ENCODE measurements at places on chromosomes 11 and 22.

DNA sequence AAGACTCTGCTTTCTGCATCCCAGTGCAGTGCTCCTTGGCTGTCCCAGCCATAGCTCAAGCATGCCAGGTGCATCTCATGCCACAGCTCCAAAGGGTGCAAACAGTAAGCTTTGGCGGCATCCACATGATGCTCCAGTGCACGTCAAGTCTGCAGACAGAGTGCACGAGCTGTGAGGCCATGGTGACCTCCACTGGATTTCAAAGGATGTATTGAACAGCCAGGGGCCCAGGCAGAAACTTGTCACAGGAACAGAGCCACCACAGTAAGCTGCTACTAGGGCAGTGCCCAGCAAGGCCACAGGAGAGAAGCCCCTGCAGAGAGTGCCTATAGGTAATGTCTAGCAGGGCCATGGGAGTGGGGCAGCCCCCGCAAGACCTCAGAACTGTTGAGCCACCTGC lies 206.8 kb upstream of the DDI1 start:
- DNase-seq, result no peak

DNA sequence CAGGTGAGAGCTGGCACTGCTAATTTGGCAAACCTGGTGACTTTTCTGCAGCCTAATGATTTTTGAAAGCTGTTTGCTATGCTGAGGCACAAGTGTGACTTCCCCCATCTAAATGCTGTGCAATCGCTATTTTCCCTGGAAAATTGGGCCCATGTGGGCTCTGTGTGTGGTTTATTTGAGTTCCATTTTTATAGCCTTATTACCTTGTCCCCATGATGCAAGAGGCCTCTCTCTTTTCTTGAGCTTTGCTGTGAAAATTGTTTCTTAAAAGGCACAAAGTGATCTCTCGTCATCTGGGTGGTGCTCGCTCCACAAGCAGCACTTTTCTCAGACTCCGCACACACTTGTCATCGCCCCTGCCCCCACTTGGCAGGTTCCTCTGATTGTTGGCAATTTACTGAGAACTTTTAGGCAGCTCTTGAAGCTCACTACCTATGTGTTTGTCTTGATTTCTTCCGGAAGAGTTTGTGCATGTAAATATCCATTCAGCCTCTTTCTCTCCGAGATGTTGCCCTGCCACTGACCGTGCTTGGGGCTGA lies 24.9 kb downstream of the BMAL1 start:
- DNase-seq, result no peak

GRCh38 chr11:71470946-71471345 lies 17.9 kb downstream of the NADSYN1 start:
- DNase-seq, result no peak

DNA sequence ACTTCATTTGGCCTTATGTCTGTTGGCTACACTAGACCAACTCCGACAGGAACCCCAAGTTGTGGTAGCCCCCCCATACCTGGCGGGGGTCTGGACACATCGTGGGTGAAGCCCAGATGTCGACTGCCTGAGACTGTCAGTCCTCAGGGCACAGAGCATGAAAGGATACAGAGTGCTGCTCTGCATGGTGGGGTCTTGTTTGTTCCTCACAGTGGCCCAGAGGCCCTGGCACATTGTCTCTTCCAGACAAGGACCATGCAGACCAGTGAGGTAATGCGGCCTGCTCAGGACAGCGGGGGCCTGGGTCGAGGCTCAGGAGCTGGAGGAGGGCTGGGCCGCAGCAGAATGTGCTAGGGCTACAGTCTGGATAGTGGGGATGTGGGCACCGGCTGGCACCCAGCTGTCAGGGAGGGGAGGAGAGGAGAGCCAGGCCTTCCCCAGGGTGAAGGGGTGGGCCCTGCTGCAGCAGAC lies 14.6 kb downstream of the CAPN5 start:
- DNase-seq, result no peak

DNA sequence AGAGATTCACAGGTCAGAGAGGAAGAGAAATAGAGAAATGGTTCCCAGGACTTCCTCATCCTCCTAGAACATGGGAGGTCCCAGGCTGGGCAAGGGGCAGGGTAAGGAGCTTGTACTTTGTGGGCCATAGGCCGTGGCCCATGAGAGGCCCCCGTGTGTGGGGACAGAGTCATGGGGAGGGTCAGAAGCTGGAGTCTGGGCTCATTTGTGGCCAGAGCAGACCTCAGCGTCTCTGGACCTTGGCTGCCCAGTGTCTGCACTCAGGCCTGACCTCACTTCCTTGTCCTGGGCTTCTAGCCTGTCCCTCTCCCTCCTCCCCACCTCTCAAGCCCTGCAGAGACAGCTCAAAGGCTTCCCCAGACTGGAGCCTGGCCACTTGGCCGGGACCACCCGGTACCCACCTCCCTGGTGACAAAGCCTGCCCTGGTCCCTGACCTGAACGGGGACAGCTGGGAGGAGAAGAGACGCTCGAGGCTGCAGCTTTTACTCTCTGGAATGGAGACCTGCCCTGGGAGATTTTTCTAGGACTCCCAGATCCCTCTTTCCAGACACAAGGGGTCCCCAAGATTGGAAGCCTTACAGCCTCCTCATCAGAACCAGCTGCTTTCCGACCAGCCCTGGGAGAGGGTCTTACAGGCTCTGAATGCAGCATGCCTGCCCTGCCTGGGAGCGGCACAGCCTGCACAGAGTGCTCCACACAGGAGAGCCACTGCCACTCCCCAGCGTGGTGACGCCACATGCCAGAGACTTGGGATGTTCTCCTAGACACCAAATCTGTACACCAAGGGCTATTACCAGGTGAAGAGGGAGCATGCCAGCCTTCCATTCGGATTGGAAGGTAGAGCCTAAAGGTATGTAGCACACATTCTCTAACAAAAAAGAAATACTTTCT lies 569.0 kb upstream of the B3GAT1 start:
- DNase-seq, result no peak

GRCh38 chr11:45093761-45094455 lies 52.5 kb upstream of the PRDM11 start:
- no peak for DNase-seq

DNA sequence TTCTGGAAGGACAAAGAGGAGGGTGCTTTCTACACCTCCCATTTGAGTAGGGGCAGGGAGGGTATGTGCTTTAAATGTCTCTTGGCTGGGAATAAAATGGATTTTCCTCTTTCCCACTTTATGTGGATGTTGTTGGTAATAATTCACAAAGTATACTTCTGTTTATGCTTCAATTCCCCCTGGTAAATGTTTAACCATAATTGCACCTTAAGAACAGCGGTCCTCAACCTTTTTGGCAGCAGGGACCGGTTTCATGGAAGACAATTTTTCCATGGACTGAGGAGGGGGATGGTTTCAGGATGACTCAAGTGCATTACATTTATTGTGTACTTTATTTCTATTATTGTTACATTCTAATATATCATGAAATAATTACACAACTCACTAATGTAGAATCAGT lies 4.0 kb upstream of the TP53AIP1 start:
- DNase-seq, result no peak

DNA sequence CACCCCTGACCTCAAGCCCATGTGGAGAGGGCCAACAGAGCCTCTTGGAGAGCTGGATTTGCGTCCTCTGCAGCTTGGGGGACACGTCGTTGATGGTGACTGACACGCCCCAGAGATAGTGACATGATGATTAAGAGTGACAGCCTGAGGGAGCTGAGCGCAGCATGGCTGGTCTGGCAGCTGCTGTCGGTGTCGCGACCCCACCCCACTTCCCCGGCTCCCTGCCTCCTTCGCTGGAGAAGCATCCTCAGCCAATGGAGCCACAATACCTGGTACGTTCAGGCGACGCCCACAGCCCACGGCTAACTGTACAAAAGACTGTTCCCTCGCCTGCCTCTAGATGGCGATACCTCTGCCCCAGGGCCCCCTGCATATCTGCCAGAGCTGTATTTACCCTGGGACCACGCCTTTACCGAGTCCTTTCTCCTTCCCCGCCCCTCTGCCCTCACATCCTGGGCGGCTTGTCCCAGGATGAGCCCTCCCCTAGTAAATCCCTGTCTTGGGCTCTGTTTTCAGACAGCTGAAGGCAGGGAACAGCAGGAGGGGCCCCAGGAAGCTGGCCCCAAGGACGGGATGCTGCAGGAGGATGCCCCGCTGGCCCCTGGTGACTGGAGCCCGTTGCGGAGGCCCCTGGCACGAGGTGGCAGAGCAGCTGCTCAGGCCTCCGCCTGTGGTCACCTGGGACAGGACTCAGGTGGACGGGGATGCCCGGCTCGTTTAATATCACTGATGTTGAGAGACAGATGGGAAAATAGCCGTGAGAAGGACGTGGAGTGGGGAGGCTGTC lies 90.6 kb downstream of the RPS6KA4 start:
- DNase-seq, result peak; percentile 65

DNA sequence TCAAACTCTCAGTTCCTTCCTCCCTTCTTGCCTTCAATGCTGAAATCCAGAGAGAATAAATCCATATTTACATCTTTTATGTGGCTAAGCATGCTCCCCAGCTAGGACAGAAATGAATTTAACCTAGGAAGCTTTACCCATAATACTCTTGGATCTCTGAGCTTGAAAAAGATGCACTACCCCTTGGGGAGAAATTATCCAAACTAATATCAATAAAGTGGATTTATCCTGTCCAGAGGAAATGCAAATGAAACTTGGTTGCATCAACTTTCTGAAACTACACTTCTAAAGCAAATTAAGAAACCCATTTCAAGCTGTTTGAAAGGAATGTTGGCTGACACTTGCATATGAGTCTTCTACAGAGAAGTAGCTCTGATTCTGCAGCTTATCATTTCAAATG lies 347.9 kb downstream of the TTC28 start:
- DNase-seq, result no peak

GRCh38 chr22:23055449-23056179 lies 14.7 kb upstream of the GNAZ start:
- DNase-seq, result no peak

- DNase-seq, result peak; percentile 63
Measured at GRCh38 chr22:26428515-26429457, at the start of gene ASPHD2. TSS of gene ASPHD2 (plus strand) at chr22:26429260. CDS start at chr22:26433616, 4,356 bp downstream.

- no peak for DNase-seq
Measured at GRCh38 chr11:801097-801780, 3.2 kb upstream of the SLC25A22 start.

DNA sequence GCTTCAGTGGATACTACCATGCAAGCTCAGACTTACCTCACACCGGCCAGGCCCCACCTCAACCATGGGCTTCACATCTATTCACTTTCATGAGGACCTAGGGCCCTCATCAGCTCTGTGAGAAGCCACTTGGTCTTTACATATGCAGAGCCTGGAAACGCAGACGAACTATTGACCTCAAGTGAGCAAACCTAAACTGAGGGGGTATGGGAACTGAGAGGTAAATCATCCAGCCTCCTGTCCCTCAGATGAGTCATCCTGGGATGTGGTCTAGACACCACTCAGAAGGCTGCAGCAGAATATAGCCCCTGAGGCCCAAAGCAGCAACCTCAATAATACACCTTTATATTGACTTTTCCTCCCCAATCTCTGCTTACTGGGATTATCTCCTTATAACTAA lies 578.0 kb downstream of the INSC start:
- no peak for DNase-seq

- no peak for DNase-seq
Measured at GRCh38 chr11:85758026-85758425, 52.9 kb downstream of the SYTL2 start.

- DNase-seq, result no peak
Measured at GRCh38 chr11:116579857-116580727, 192.7 kb downstream of the BUD13 start.

DNA sequence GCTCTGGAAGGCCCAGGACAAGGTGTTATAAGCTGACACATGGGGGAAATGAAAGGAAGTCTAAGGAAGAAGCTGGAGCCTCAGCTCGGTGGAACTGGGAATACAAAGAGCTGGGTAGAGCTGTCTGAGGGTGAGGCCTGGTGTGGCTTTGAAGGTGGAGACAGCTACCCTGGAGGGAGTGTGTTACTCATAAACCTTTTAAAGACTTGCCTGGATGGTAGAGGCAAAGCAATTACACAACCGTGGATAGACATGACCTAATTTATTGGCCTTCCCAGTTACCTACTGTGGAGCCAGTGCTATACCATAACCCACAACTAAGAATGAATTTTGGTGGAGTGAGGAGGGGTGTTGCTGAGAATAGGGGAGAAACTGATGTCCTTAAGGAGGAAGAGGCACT lies 22.6 kb downstream of the EXPH5 start:
- DNase-seq, result no peak

- DNase-seq, result no peak
Measured at GRCh38 chr11:116294630-116295029, 478.2 kb downstream of the BUD13 start.

DNA sequence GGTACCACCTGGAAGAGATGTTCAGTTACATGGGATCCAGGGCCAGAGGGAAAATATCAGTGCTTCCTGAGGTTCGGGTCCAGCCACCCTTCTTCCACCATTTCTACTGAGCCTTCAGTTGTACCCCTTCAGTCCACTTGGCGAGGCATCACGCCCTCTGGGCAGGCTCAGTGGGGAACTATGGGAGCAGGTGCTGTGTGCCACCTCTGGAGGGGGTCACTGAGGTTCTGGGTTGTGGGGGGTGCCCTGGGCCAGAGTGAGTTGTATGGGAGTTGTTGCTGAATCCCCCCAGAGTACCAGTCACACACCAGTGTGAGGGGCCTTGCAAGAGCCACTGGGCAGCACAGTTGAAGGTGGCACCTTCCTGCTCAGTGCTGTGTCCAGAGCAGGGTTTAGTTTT lies 2.7 kb upstream of the SREBF2 start:
- DNase-seq, result no peak

DNA sequence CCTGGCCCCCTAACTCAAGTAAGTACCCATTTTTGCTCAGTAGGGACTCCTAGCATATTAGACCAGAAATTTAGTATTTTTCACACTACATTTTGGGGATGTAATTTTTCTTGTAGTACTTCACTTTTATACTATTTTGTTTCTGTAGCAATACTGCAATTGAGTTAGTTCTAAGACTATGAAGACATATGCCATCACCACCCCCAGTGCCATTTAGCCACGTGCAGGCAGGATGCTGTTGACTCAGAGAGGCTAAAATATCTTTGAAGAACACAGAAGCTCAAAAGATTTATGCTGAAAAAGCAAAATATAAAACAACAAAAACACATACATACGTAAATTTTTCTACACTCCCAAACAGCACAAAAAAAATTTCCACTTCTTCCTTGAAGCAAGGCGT lies 29.1 kb upstream of the DLAT start:
- DNase-seq, result no peak

DNA sequence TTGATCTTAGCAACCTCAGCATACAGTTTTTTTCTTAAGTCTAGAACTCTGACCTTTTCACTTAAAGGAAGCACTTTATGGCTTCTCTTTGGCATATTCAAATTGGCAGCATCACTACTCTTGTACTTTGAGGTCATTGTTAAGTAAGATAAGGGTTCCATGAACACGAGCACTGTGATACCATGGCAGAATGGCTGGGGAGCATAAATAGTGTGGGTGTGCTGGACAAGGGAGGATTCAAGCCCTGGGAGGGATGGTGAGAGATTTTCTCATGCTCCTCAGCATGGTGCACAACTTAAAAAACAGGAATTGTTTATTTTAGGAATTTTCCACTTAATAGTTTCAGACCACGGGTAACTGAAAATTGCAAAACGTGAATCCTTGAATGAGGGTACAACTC lies 111.4 kb downstream of the ATXN10 start:
- no peak for DNase-seq

Data from stimulated activated CD4-positive, alpha-beta T cell treated with anti-CD3 and anti-CD28 coated beads, Interleukin-12 subunit alpha, Interleukin-12 subunit beta, amount 100 ng/mL, for 48 hours (primary cell).